ENCODE measurements at places on chromosomes 4 and X. TPM values are rescaled to one million over a fixed set of nuclear protein-coding genes. Genes with fewer than 3 reads are reported as not detected.

Gene SLC10A7
- total RNA-seq, result 3.5 TPM

Gene EREG
- total RNA-seq, result not detected

Gene SEPTIN11
- total RNA-seq, result 207 TPM

Gene UGT2B15
- total RNA-seq, result not detected

Gene SATL1
- not detected for total RNA-seq

Gene TMEM35A
- 13.2 TPM for total RNA-seq

Gene NAP1L2
- 0.23 TPM for total RNA-seq

Gene EXOC1L
- total RNA-seq, result not detected

Gene PHOX2B
- not detected for total RNA-seq

Gene SLC38A5
- total RNA-seq, result 21.9 TPM

All from smooth muscle cell of the coronary artery (primary cell).